ENCODE measurements at places on chromosomes 4 and X.

- DNase-seq, result peak; percentile 51
These were observed 19.6 kb downstream of the NKX3-2 start for GRCh38 chr4:13524504-13525243.

GRCh38 chr4:94219402-94219801 lies 11.7 kb downstream of the SMARCAD1 start:
- no peak for DNase-seq

GRCh38 chr4:79173186-79173585 lies 152.7 kb downstream of the NAA11 start:
- DNase-seq, result no peak

DNA sequence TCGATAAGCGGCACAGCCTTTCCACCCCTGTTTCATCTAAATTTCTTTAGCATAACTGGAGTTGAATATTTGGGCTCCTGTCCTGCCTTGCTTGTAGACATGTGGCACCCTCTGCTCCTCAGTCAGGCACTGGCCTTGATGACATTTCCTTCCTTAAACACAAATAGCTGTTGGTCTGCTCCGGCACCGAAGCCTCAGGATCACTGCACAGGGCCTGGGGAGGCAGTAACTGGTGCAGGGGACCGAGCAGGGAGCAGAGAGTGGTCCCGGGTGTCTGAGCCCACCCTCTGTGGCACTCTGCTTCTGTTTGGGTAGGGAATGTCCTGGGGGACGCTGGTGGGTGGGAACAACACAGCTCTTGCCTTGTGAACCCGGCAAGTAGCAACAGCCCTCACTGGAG lies 13.6 kb downstream of the RGS12 start:
- DNase-seq, result no peak

DNA sequence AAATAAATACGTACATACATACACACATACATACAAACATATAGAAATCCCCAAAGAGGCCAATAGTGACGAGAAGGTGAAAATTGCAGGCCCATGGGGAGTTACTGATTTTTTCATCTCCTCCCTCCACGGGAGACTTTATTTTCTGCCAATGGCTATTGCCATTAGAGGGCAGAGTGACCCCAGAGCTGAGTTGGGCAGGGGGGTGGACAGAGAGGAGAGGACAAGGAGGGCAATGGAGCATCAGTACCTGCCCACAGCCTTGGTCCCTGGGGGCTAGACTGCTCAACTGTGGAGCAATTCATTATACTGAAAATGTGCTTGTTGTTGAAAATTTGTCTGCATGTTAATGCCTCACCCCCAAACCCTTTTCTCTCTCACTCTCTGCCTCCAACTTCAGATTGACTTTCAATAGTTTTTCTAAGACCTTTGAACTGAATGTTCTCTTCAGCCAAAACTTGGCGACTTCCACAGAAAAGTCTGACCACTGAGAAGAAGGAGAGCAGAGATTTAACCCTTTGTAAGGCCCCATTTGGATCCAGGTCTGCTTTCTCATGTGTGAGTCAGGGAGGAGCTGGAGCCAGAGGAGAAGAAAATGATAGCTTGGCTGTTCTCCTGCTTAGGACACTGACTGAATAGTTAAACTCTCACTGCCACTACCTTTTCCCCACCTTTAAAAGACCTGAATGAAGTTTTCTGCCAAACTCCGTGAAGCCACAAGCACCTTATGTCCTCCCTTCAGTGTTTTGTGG lies 180.7 kb downstream of the AR start:
- DNase-seq, result no peak

- no peak for DNase-seq
These were observed 36.0 kb upstream of the SMARCA5 start for GRCh38 chr4:143477487-143477886.

DNA sequence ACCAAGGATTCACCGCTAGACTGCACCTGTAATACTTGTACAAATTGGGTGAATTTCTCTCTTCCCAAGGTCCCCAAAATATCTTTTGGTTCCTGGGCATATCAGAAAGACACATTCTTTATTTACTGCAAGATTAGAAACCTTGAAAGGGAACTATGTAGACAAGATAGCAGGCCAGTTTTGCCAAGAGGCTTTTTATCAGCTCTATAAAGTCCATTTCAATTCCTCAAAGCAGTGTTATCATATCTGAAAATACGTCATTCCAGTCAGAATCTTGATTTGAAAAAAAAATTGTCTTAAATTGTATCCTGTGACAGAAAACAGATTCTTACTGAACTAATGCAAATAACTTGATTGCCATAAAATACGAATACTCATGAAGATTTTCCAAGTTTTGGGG lies 37.0 kb upstream of the NSG1 start:
- DNase-seq, result no peak

DNA sequence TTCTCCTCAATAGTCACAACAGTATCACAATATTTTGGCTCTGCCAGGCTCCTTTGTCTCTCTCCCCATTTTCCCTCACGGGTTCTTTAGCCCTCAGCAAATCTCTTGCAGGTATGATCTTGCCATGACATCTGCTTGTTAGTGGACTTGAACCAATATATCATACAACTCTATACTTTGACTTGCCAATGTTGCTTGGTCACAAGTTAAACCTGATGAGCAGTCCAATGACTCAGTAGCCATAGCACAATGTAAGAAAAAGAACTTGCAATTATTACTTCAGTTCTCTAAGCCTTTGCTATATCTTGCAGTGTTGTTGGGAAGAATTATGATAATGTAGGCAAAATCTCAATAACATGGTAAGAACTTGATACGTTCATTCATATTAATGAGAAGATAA lies 174.6 kb upstream of the NRK start:
- no peak for DNase-seq

GRCh38 chrX:17025621-17026302 lies 79.3 kb downstream of the REPS2 start:
- DNase-seq, result no peak

DNA sequence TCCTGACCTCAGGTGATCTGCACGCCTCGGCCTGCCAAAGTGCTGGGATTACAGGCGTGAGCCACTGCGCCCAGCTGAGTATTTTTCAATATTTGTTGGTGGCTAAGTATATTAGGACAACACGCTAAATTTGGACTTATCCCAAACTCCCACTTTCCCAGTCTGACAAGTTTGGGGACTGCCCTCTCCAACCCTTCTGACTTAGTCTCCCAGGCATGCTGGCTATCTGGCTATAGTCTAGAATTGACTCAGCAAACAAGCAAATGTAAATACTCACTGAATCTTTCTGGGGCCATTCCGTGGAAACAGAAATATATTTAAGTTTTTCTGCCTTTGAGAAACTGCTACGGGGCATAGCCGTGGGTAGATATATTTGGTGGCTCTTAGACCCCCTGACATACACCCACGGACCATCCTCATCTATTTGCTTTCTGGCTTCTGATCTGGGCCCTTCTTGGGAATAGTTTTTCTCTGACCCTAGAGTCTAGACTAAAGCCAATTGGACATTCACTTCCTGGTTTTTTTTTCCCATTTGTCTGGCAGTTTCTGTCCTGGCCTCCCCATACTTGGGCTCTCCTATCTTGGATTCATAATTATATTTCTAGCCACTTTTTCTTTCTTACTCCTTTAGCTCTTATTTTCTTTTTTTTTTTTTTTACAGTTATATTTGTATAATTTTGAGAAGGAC lies 11.3 kb upstream of the DOCK11 start:
- DNase-seq, result no peak

DNA sequence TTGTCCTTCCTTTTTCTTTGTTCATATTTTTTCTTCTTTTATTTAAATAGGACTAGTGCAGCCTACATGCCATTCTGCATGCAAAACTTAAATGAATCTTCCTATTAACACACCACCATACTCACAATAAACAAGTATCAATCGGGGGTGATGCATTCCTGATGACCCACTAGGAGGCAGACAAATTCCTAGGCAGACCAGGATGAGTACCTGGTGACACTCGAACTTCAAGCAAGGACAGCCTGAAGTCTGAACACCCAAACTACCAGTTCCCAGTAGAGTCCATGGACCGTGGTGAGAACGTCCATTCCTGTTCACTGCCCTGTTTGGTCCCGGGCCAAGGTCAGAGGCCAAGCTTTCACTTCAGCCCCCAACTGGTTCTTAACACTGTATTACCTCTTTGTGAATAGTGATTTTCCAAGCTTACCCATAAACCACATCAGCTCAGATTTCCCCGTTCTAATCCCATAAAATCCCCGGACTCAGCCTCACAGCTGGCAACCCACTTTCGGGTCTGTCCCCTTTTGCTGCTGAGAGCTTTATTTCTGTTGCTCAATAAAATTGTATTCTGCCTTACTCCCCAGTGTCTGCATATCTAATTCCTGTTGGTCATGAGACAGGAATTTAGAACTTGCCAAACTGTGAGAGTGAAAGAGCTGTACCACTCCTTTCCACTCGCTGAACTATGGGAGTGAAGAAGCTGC lies 1286.6 kb downstream of the FSTL5 start:
- DNase-seq, result peak; percentile 17

DNA sequence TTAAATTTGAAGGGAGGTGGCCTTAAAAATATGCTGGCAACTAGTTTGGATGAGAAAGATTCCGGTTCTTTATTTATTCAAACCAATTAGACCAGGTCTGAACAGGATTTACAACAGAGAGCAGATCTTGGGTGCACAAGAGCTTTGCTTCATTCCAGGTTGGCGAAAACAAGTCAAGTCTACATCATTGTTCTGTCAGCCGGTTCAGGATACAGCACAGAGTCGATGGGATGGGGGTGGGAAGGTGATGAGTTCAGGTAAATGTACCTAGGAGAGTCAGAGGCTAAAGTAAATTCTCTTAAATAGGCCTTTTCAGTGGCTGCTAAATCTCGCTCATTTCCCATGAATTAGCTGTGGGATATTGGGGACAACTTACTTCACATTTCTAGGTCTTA lies 882 bp upstream of the STIM2 start:
- no peak for DNase-seq

DNA sequence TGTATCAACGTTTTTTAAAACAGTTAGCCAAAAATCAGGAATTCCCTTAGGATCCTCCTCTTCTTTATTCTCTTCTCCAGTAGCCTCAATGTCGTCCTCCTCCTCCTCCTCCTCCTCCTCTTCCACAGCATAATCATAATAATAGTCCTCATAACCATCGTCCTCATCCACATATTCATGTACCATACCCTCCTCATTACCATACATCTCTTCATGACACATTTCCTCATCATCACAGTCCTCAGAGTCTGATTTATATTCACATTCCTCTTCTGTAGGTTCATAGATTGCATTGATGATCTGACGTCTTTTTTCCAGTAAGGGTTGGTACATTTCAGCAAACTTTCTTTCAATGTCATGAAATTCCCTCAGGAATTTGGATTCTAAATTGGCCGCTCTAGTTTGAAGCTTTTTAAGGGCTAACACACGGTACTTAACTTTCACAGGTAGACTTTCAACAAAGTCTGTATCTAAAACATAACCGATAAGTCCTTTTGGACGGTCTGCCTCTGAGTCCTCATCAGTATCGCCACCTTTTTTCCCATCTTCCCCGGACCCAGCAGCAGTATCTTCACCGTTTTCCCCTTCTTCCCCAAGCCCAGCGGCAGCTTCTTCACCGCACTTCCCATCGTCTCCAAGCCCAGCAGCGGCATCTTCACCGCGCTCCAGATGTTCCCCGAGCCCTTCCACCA lies 771 bp downstream of the NAP1L2 start:
- no peak for DNase-seq

DNA sequence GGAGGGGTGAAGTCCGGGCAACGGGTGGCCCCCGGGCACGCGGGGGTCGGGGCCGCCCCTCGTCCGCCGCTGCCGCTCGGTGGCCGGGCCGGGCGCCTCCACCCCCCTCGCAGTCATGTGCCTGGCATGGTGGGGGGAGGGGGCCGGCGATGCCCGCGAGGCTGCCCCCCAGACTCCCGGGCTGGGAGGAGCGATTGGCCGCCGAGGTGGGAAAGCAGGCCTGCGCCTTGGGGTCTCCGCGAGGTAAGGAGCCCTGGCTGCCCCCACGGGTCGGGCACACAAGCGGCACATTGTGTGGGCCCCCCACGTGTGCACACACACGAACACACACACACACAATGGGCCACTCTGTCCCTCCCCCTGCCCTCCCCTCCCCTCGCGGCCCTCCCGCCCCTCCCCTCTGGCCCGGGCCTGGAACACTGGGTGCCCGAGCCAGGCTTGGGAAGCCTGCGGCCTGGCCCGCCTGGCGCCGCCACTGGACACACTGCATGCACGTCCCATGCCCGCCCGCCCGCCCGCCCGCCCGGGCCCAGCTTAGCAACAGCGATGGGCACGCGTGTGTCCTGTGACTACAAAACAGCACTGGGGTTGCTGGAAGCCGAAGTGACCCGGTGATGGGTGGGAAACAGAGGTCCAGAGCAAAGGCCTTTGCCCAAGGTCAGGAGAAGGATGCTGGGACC lies 1.3 kb downstream of the SLC6A8 start:
- DNase-seq, result no peak

DNA sequence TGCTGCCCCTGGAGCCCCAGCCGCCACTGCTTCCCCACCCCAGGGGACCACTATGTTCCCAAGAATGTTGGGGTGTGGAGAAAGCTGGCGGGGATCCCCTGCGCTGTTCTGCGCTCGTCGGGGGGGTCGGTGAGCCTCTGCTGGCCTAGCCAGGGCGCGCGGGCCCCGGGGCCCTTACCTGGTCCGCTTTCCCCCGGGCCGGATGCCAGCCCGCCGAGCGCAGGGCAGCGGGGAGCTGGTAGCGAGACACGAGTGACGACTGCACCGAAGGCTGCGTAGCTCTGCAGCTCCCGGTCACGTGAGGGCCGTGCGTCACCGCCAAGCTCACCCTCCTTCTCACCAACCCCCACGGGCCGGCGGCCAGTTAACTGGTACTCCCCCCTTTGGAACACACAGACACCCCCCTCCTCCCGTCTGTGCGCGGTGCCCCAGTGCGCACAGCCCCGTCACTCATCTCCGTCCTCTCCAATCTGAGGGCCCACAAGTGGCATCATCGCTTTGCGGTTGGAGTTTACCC lies at the start of gene BEX1:
Gene BEX1, minus strand, starts transcription at position 254 of the 517 bp plus-strand sequence. CDS start 897 bp downstream, outside the sequence.
- DNase-seq, result no peak

GRCh38 chrX:19904778-19905367 lies 17.5 kb upstream of the SH3KBP1 start:
- no peak for DNase-seq

- DNase-seq, result no peak
These were observed 447.7 kb upstream of the CTSO start for GRCh38 chr4:156401371-156401770.

DNA sequence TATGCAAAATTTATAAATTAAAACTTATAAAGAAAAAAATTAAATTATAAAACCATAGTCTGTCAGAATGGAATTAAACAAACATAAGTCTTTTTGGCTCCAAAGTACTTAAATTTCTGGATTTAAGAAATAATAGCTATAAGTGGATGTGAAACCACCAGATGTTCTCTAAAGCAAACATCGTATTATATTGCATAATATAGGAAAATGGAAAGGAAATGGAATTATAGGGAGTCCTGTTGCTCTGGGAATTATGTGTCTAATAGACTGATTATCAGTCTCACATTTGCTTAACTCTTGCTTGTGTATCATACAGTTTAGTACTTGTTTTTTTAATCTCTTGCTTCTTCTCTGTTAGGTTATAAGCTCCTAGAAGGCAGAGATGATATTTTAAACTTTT lies 819.2 kb downstream of the RAPGEF2 start:
- no peak for DNase-seq

DNA sequence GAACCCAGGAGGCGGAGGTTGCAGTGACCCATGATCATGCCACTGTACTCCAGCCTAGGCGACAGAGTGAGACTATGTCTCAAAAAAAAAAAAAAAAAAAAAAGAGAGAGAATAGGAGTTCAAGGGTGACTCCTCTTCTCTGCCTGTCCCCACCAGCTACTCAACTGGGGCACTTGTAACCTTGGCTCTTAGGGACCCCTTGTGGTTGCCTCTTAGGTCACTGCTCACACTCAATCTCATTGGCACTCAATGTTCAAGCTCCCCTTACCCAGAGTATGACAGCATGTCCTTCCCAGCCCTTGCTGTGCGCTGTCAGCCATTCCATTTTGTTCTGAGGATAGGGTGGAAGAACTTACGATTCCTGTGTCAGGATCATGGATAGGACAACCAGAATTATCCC lies 82.4 kb upstream of the BEND4 start:
- DNase-seq, result no peak

Data from skeletal muscle cell (primary cell).